ENCODE measurements at places on chromosomes 7 and 10. TPM values are rescaled to one million over a fixed set of nuclear protein-coding genes. Genes with fewer than 3 reads are reported as not detected.

DNA sequence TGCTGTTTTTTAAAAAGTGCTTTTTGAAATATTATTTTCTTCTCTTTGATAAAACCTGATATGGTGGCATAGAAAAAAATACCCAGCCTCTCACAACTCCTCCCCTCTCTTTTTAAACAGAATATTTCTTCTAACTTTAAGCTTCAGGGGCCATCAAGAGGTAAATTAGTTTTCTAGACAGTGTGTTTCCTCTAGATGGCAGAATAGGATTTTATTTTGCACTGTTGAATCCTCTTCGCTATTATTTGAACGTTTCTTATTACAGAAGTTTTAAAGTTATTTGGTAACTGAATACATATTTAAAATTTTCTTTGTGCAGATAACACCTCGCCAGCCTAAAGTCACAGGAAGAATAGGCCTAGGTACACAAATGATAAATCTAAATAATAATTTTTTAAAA, 30.3 kb downstream of the ARL5B start:
- H3K4me1 ChIP-seq, result peaks cover 11% of the 10 kb centered on the region
- no peaks in the 10 kb centered on the region for H3K36me3 ChIP-seq
- no peak overlapping the region for H3K4me3 ChIP-seq
- no peaks in the 10 kb centered on the region for H3K27me3 ChIP-seq

- H3K4me3 ChIP-seq, result no peak overlapping the region
- H3K27me3 ChIP-seq, result peaks cover 86% of the 10 kb centered on the region
- H3K27ac ChIP-seq, result no peak overlapping the region
- no peaks in the 10 kb centered on the region for H3K36me3 ChIP-seq
- DNase-seq, result no peak
Observed at GRCh38 chr10:15603446-15604011, 116.2 kb downstream of the ITGA8 start.

DNA sequence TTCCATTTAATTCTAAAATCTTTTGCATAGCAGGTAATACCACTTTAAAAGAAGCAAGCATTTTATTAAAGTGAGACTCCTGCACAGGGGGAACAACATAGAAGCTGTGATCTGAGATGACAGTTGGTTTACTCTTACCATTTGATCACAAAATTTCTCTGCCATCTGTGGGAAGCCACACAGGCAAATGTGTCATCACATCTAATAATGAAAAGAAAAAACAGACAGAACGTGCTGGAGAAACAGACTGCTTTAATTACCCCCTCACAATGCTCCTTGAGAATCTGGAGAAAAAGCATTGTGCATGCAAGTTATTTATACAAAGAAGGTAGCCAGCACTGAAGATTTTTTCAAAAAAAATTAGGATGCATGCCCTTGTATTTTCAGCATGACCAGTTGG, 165.2 kb upstream of the PTER start:
- no peak overlapping the region for H3K4me3 ChIP-seq
- peaks cover 16% of the 10 kb centered on the region for H3K27me3 ChIP-seq
- no peak for DNase-seq
- H3K4me1 ChIP-seq, result no peaks in the 10 kb centered on the region
- H3K27ac ChIP-seq, result no peak overlapping the region

DNA sequence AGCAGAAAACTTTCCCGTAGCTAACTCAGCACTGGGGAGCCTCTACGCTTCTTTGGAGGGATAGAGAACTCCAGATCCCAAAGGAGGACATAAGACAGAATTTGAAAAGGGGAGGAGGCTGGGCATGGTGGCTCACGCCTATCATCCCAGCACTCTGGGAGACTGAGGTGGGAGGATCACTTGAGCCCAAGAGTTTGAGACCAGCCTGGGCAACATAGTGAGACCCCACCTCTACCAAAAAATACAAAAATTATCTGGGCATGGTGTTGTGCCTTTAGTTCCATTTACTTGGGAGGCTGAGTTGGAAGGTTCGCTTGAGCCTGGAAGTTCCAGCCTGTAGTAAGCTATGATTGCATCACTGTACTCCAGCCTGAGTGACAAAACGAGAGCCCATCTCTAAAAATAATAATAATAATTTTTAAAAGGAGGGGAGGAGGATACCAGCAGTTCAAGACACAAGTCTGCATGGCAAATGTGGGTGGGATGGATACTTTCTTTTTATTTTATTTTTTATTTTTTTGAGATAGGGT, 165.9 kb upstream of the SH2B2 start:
- peaks cover 39% of the 10 kb centered on the region for H3K4me1 ChIP-seq
- H3K4me3 ChIP-seq, result no peak overlapping the region
- DNase-seq, result no peak

DNA sequence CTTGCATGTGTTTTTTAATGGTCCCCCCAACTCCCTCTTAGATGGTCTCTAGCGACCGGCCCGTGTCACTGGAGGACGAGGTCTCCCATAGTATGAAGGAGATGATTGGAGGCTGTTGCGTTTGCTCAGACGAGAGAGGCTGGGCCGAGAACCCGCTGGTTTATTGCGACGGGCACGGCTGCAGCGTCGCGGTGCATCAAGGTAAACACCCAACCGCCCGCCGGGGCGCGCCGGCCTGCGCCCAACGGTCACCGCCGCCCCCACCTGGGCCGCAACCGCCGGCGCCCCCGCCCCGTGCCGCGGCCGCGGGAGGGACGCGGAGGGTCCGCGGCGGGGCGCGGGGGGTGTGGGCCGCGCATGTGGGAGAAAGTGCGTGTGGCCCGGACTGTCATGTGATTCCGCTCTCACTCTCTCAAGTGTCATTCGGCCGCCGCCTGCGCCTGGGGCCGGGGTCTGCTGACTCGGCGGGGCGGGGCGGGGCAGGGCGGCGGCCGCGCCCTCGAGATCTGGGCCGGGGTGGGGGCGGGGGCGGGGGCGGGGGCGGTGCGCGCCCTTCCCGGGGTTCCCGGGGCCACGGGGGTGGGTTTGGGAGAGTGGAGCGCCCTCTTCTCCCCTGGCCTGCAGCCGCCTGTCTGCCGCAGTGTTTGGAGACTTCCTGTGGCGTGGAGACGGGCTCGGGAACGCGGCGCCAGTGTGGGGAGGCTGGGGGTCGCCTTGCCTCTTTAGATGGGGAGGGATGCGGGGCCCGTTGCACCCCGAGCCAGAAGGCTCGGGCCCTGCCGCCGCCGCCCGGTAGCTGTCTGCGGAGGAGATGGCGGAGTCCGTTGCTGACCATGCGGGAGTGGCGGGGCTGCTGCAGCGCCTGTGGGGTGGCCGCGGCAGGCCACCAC, 817 bp downstream of the MLLT10 start:
- H3K27ac ChIP-seq, result peak overlapping the region; percentile 76
- H3K4me1 ChIP-seq, result peaks cover 21% of the 10 kb centered on the region
- H3K27me3 ChIP-seq, result no peaks in the 10 kb centered on the region

DNA sequence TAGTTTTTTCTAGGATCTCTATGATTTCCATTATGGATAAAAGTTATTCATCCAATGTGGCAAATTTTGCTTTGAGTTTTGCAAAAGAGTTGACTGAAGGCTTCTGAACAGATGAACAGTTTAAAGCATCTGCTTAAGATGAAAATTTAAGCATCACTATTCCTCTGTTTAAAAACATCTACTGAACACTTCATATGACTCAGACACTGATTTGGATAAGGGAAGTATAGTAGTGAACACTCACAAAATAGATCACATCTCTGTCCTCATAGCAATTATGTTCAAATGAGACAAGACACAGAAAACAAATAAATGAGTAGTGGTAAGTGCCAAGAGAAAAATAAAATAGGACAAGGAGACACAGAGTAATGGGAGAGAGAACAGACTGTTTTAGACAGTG, 157.3 kb downstream of the MBL2 start:
- no peak for DNase-seq
- no peaks in the 10 kb centered on the region for H3K27me3 ChIP-seq
- H3K27ac ChIP-seq, result no peak overlapping the region
- no peak overlapping the region for H3K4me3 ChIP-seq
- H3K4me1 ChIP-seq, result no peaks in the 10 kb centered on the region
- no peaks in the 10 kb centered on the region for H3K36me3 ChIP-seq

- H3K36me3 ChIP-seq, result peaks cover 72% of the 10 kb centered on the region
- H3K27ac ChIP-seq, result no peak overlapping the region
- no peaks in the 10 kb centered on the region for H3K27me3 ChIP-seq
- no peak overlapping the region for H3K4me3 ChIP-seq
Observed at GRCh38 chr7:98907570-98907969, 29.2 kb downstream of the TRRAP start.

- peaks cover 77% of the 10 kb centered on the region for H3K4me1 ChIP-seq
- H3K36me3 ChIP-seq, result no peaks in the 10 kb centered on the region
- no peak overlapping the region for H3K27ac ChIP-seq
- no peak overlapping the region for H3K4me3 ChIP-seq
- DNase-seq, result peak; percentile 76
Observed at GRCh38 chr7:105790996-105791395, 85.4 kb downstream of the ATXN7L1 start.

DNA sequence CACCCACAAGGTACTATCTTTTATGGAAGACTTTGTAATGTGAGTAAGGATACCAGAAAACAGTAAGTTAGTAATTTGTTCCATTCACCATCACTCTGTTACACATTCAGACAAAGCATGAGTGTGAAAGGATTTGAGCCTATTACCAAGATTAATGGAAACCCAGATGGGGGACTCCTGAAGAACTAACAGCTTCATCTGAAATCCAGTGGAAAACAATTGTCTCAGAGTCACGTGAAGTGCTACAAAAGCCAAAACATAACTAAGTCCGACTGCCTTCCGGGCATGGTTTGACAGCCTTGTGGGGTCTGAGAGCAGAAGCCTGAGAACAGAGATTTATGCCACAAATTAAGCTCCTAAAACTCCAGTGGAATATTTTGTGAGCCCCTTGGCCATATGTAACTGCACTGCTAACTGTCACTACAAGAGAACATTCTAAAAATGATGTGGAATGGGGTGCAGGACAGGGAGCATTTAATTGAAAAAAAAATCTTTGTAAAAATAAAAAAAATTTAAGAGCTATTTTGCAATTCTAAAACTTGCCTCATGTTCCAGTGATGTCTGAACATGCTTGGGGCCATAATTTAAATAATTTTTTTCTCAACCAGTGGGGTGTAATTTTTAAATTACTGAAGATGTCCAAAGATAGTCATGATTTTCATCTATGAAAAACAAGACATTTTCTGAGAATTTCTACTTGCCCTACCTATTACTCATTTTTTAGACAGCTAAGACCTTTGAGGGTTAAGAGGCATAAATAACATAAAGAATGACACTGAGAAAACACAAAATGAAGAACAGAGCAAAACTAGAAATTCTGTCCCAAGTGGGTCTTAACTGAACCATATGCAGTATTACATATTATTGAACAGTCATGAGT, 555.0 kb downstream of the INHBA start:
- no peaks in the 10 kb centered on the region for H3K36me3 ChIP-seq
- no peaks in the 10 kb centered on the region for H3K4me1 ChIP-seq
- no peaks in the 10 kb centered on the region for H3K27me3 ChIP-seq
- no peak for DNase-seq
- no peak overlapping the region for H3K4me3 ChIP-seq
- H3K27ac ChIP-seq, result no peak overlapping the region

DNA sequence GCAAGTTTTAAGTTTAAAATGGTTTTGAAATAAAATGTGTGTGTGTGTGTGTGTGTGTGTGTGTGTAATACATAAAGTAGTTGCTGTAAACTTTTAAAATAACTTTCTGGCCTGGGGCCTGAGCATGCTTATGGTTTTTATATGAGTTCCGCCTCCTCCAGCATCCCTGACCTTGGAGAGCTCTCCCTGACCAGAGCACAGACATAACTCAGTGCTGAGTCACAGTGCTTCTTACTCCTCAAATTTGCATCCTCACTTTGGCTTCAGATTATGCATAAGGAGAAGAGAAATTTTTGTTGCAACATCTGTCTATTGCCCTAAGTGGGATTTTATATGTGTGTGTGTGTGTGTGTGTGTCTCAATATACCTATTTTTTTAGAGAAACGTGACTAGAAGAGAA, 200.8 kb downstream of the ELMO1 start:
- H3K4me1 ChIP-seq, result no peaks in the 10 kb centered on the region
- H3K36me3 ChIP-seq, result no peaks in the 10 kb centered on the region
- peaks cover 54% of the 10 kb centered on the region for H3K27me3 ChIP-seq
- no peak overlapping the region for H3K4me3 ChIP-seq
- no peak for DNase-seq
- H3K27ac ChIP-seq, result no peak overlapping the region

- no peaks in the 10 kb centered on the region for H3K4me1 ChIP-seq
- H3K27ac ChIP-seq, result no peak overlapping the region
- no peak for DNase-seq
Observed at GRCh38 chr10:72756674-72757385, 64.9 kb downstream of the MCU start.

DNA sequence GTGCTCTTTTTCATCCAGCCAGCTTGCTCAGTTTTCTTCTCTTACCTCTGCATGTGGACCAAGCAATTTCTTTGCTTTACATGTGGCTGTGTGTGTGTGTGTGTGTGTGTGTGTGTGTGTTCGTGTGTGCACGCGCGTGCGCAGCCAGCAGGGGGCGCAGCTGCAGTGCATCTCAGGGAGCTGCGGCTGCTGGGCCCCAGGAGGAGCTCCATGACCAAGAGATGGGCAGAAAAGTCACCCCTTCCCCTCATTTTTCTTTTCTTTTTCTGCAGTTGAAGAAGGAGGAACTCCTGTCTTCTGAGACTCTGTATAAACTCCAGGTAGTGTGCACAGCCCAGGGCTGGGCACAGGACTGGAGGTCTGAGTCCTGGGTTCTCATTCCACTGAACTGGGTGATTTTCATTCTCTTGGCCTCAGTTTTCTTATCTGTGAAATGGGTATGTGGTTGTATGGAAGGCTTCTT, 41.8 kb downstream of the BLNK start:
- no peaks in the 10 kb centered on the region for H3K27me3 ChIP-seq
- no peaks in the 10 kb centered on the region for H3K4me1 ChIP-seq
- H3K36me3 ChIP-seq, result no peaks in the 10 kb centered on the region
- no peak overlapping the region for H3K27ac ChIP-seq

DNA sequence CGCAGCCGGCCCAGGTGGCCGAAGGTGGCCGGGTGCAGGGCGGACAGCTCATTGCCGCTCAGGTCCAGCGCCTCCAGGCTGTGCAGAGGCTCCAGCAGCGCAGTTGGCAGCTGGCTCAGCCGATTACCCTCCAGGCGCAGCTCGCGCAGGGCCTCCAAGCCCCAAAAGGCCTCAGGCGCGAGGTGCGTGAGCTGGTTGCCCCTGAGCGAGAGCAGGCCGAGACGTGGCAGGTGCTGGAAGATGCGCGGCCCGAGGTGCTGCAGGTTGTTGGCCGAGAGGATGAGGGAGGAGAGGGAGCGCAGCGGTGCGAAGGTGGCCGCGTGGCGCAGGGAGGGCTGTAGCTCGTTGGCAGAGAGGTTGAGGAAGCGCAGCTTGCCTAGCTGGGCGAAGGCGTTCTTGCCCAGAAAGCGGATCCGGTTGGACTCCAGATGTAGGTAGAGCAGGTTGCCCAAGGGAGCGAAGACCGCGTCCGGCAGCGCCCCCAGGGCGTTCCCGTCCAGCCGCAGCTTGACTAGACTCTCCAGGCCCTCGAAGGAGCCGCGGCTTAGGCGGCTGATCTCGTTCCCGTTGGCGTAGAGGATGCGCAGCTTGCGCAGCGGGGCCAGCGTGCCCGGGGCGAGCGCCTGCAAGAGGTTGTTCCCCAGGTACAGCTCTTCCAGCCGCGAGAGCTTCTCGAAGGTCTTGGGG, 923 bp downstream of the TRIL start:
- no peak for DNase-seq
- no peak overlapping the region for H3K27ac ChIP-seq
- H3K27me3 ChIP-seq, result no peaks in the 10 kb centered on the region
- H3K4me1 ChIP-seq, result no peaks in the 10 kb centered on the region
- H3K4me3 ChIP-seq, result no peak overlapping the region

The GPR15LG gene
- total RNA-seq, result not detected

The TFR2 gene
- 11.8 TPM for total RNA-seq

Data from HCT116 (cell line).